CD4-positive, alpha-beta T cell treated with Interleukin-6 for 4 hours (primary cell): ENCODE measurements at places on chromosomes 1 and 21.

GRCh38 chr1:78054559-78054958, 8.8 kb downstream of the GIPC2 start:
- no peak for DNase-seq

DNA sequence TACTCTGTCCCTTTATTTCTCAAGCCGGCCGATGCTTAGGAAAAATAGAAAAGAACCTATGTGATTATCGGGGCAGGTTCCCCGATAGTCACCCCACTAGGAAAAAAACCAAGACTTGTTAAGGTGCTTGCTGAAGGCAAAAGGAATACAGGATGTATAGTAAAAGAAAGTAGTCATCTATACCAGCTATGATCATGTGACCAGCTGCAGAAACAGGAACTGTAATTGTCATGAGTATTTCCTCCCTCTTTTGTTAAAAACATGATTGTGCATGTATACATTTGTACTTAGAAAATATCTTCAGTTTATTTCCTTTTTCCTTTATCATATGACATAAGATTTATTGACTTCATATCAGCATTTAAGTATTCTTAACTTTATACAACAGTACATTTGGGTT, 30.5 kb downstream of the PIGK start:
- DNase-seq = no peak

- DNase-seq = no peak
Measured at GRCh38 chr1:15213341-15213821, 33.6 kb upstream of the FHAD1 start.

DNA sequence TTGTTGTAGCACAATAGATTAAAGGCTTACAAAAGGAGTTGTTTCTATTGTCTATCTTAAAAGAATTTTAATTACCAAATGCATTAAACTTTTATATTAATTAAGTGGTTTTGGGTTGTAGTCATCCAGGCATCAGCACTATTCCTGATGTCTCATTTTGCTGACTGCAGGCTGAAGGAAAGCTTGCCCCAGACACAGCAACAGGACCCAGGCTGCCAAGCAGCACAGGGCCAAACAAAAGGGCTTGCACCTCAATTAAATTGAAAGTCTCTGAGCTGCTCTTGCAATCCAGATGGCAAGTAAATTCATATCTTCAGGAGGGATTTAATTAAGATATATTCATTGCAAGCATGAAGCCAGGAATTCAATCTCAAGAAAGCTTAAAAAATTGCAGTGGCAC, 80.7 kb upstream of the CHODL start:
- no peak for DNase-seq

DNA sequence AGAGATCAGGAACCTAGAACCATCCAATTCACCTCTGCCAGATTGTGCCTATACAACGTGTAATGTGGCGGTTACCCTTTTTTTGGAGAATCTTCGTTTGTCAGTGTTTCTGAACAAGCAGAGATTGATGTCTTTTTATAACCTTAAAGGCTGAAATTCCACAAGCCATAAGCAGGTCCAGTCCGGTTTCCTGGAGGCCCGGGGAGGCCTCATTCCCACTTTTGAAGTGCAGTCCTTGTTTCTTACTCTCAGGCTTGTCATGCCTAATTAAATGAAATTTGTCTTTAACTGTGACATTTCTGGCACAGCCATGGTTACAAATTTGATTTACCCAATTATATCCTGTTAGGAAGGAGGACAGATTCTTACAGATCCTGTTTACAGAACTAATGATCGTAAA, 27.8 kb downstream of the ZNF362 start:
- no peak for DNase-seq

GRCh38 chr1:106458866-106459265, 597.6 kb upstream of the PRMT6 start:
- DNase-seq = no peak

DNA sequence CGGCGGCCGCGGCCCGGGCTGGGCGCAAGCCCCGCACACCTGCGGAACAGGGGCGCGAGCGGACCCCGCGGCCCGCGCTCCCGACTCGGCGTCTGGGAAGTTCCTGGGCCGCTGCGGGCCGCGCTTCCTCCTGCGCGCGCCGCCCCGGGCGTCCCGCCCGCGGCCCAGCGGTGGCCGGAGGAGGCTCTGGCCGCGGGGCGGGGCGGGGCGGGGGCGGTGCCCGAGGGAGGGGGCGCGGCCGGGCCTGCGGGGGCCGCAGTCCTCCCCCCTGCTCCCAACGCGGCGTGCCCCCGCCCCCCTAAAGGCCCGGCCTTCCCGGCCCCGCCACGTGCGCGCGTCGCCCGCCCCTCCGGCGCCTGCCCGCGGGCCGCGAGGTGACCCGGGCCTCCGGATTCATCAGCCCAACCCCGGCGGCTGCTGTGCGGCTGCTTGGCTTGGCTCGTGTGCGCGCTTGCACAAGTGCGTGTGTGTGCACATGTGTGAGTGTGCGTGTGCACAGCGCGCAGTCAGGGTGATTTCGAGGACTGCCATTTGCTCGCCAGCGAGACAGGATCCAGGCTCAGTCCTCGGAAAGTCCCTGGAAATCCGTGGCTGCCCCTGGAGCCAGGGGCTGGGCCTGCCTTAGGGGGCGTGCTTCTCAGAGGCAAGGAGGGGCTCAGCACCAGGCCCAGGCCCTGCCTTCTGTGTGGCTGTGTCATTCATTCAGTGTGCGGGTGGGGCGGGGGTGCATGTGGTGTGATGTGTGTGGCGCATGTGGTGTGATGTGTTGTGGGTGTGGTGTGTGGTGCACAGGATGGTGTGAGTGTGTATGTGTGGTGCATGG, at the start of gene C2CD2:
Gene C2CD2, minus strand, starts transcription at position 188 of the 823 bp plus-strand sequence. CDS start 370 bp downstream, outside the sequence.
- peak; percentile 37 for DNase-seq

DNA sequence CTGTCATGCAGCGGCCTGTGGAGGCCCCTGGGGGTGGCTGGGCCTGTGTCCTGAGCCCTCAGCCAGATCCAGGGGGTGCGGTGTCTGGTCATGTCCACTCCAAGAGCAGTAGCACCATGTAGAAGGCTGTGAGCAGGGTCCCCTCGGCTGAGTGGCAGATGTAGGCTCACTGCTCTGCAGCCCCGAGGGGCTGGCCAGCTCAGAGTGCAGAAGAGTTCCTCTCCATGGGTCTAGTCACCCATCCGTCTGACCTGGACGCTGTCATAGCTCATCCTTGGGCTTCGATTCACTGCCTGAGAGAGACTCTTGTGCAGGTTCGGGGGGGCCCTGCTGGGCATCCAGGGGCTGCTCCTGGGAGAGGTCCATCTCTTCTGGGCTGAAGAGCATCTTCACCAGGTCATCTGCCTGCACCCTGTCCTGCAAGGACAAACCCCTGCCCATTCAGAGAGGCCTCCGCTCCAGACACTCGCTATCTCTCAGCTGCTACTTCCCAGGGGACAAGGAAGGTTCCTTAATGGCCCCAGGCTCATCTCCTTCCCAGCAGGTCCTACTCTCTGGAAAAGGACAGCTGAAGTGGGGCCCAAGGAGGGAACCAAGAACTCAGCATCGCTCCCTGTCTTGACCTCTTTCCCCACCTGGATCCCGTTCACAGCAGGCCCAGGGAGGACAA, 6.5 kb upstream of the CLDN19 start:
- no peak for DNase-seq

DNA sequence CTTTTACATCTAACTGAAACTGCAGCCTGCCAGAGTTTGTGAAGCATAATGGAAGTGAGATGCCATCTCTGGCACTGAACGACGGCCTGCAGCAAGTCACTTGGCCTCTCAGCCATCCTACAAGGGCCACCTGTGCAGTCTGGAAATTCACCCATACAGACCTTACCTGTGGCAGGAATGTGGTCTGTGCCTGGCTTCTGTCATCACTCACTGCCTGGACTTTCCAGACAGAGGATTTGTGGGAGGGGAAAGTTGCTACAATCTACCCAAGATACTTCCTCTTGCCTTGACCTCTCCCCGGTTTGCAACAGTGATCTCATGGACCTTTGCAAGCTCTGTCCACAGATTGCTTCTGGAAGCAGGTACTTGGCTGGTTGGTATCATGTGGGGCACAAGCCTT, 58.4 kb upstream of the ATP1B1 start:
- no peak for DNase-seq

GRCh38 chr1:152902636-152903035, 5.7 kb upstream of the IVL start:
- no peak for DNase-seq

- DNase-seq = no peak
Measured at GRCh38 chr1:184370850-184371249, 16.0 kb upstream of the C1orf21 start.

GRCh38 chr1:147771226-147772125, 11.1 kb upstream of the GJA5 start:
- no peak for DNase-seq

DNA sequence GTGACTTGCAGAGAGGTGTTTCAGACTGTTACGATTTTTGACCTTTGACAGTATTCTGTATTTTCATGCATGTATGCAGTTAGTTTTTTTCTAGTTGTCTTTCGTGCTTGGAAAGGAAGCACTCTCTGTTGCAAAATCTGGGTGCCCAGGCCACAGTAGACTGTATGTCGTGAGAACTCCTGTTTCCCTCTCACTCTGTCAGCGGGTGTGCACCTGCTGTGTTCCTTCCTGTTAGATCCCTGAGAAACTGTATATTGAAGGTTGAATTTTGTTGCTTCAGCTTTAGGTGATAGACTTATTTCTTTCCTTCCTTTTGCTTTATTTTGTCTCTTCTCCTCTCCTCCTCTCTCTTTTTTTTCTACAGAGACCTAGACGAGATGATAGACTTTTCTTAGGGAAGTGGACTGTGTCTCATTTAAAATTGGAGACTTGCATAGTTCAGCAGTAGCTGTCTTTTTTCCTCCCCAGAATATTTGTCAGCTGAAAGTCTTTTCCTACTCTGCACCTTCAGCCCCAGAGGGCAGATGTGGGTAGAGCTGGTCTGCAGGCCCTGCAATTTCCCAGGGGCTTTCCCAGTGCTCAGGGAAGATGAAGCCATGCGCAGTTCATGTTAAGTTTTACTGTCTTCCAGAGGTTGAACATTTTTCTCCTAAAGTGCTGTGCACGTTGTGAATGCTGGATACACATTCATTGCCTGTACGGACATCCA, 1.4 kb downstream of the TRAPPC10 start:
- peak; percentile 56 for DNase-seq

DNA sequence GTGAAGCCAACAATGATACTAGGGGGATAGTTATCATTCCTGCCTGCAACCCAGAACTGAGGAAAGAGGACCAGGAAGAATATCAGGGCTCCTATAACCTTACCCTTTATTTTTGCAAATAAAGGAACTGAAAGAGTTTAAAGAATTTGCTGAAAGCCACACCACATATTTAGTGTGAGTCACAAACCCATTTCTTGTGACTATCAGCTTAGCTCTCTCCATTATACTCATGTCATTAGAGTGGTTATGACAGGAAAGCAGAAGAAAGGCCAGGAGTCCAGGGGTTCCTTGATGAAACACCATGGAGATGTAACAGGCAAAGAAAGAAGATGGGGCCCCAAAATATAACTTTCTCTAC, 141.1 kb upstream of the SAMSN1 start:
- DNase-seq = no peak

GRCh38 chr1:35394386-35394785, 125.9 kb downstream of the ZMYM4 start:
- no peak for DNase-seq

GRCh38 chr1:172184506-172185191, 235.8 kb upstream of the C1orf105 start:
- DNase-seq = no peak

DNA sequence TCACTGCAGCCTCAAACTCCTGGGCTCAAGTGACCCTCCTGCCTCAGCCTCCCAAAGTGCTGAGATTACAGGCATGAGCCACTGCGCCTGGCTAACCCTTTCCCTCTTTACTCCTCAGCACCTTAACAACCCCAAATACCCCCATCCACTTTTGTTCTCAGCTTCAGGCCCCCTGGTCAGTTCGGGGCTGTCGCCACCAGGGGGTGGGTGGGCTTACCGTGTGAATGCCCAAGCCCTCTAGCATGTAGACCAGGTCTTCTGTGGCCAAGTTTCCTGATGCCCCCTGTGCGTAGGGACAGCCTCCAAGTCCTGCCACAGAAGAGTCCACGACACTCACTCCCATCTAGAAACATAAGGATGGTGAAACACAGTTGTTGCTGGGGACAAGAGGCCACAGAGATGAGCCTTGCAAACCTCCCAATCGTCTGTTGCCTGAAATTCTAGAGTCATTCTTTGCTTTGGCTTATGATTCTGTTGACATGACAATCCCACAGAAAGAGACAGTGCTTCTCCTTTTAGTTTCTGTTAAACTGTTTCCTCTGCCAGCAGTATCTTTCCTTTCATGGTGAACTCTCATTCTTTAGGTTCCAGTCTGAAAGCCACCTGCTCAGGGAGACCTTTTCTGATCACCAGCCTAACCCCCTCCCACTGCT, 3.8 kb upstream of the GALE start:
- no peak for DNase-seq

GRCh38 chr1:111704776-111705175, 34.4 kb downstream of the INKA2 start:
- DNase-seq = no peak

DNA sequence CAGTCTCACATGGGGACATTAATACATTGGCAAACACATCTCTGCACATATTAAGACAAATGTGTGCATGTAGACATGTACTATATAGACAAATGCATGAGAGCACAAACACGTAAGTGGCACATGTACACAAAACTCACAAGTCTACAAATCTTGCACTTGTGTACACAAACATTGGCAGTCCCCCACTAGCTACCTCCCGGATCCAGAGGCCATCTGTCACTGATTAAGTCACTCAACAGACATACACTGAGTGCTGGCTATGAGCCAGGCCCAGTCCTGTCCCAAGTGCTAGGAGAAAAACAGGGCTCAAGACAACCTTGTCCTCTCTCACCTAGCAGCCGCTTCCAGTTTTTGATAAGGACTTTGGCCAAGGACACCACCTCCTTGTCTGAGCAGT, 7.0 kb downstream of the TCEA3 start:
- no peak for DNase-seq

DNA sequence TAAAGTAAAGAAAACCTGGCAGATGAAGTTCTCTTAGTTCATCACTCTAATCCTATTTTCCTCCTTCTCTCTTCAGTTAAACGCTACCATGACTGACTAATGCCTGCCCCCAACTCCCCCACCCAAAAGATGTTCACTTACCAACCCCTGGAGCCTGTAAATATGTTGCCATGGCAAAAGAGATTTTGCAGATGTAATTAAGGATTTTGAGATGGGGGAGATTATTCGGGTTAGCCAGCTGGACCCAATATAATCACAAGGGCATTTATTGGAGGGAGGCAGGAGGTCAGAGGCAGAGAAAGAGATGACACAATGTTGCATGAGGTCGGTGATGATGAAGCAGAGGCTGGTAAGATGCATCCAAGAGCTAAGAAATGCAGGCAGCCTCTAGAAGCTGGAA, 69.3 kb upstream of the PPP2R5A start:
- DNase-seq = no peak
